ENCODE measurements at places on chromosomes 16 and 17.
A peak's percentile ranks its signal among the peaks of the same experiment; 100 is the strongest.

DNA sequence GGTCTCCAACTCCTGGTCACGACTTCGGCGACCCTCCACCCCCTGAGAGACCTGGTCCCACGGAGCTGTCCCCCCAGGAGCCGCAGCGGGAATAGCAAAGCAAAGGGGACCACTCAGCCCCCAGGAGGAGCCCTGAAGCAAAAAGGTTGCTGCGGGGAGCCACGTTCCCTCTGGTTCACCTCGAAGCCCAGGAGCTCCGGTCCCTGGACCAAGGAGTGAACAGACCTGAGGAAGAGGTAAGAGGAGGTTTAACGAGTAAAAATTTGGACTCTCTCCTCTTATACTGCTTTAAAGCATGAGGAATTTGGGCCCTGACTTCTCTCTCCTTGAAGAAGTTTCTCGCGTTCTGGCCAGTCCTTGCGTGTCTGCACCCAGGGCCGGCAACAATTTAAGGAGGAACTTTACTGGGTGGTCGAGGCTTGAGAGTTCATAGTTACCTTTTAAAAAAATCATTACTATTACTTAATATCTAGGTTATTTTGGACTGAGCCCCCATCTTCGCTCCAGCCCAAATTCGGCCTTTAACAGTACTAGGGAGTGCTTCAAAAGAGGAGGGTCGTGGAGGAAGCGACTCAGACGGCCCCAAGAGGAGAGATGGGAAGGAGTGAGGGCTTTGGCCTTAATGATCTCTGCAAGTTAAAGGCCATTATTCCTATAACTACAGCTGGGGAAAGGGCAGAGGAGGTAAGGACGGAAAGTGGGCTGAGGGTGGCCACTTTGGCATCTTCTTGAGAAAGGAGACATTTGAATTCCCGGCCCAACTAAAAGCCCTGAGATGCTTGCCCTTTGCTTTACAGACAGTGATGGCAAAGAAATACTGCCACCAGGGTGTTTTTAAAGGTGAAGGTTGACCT is 16.9 kb upstream of the HOXB9 start:
- no peak for DNase-seq

GRCh38 chr17:36599546-36600250 is 1.7 kb upstream of the MRM1 start:
- DNase-seq = no peak

- no peak for DNase-seq
Observed at GRCh38 chr16:10539236-10539635, 41.2 kb downstream of the EMP2 start.

DNA sequence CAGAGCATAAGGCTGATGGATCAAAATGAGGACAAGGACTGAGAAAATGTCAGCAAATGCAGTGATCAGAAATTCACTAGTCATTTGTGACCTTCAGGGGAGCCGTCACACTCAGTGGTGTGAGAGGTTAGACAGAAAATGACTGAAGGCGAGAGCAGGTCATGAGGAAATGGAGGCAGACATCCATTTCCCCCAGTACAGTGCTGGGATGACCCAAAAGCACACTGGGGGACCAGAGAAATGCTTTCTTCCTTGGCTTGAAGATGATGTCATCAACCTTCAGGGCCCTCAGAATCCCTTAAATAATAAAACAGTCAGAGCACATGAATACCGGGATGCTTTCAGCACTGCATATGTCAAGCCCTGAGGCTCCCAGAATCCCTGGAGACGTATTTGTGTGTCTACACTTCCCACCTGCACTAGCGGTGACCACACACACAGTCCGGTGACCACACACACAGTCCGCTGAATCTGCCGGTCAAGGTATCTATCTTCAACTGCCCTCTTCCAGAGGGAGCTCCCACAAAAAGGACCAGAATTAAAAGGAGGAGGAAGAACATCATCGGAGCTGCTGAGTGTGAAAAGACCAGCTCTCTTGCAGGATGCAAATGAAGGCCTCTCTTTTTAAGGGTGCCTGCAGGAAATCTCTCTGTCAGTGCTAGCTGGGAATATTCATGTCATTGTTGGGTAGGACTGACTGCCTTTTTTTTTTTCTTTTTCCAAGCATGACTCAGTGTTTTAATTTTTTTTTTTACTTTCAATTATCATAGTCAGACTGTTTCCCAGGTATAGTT is 8.2 kb downstream of the UBE2O start:
- no peak for DNase-seq

DNA sequence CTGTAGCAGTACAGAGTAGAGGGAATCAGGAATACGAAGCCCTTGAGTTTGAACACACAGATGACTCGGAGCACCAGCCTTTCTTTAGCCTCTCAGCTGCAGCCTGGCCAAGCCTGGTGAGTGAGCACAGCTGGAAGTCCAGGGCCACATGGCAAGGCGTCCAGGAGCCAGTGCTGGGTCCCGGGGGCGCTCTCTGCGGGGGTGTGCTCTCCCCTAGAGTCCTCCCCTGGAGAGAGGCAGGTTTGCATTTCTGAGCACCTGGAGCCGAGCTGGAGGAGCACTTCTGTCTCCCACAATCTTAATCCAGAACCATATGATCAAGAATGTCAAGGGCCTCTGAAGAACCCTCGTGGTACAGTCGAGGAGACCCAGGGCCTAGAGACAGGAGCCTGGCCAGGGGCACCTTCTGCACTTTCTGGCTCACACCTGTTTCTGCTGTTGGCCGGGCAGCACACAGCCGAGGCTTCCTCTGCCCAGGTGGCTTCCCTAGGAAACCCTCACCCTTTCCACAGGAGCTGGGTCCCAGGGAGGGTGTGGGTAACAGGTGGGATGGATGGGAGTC is 78.3 kb downstream of the PLD6 start:
- DNase-seq = no peak

- DNase-seq = no peak
Observed at GRCh38 chr17:27469256-27469655, 13.0 kb downstream of the KSR1 start.

DNA sequence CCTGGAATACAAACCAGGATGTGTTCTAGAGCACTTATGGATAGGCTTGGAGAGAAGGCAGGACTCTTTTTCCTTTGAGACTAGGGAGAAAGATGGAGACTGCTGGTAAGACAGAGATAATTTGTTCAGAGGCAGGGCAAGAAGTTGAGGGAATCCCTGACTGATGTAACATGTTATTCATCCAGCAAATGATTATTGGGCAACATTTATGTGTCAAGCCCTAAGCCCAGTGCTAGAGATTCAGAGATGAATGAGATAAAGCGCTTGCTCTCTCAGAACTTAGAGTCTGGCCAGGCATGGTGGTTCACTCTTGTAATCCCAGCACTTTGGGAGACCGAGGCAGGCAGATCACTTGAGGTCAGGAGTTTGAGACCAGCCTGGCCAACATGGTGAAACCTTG is 47.8 kb upstream of the NUFIP2 start:
- no peak for DNase-seq

- DNase-seq = no peak
Observed at GRCh38 chr17:11589716-11590115, 8.6 kb upstream of the DNAH9 start.

GRCh38 chr16:80652441-80652840 is 111.6 kb downstream of the DYNLRB2 start:
- DNase-seq = peak; percentile 41

GRCh38 chr17:77822302-77823030 is 136.0 kb upstream of the TNRC6C start:
- DNase-seq = no peak

- DNase-seq = no peak
Observed at GRCh38 chr17:75843577-75844529, at the start of gene UNC13D. UNC13D (minus strand) TSS chr17:75844404; CDS start chr17:75844337, 67 bp downstream.

GRCh38 chr17:30372755-30373154 is 6.0 kb upstream of the CPD start:
- no peak for DNase-seq
